ENCODE measurements at places on chromosomes 4 and X.

- no peaks in the 10 kb centered on the region for H3K27me3 ChIP-seq
- H3K4me3 ChIP-seq = no peak overlapping the region
- H3K36me3 ChIP-seq = peaks cover 4% of the 10 kb centered on the region
- DNase-seq = peak; percentile 64
- peak overlapping the region; percentile 100 for H3K27ac ChIP-seq
These were observed 11.4 kb downstream of the KLF3 start for GRCh38 chr4:38675146-38676121.

DNA sequence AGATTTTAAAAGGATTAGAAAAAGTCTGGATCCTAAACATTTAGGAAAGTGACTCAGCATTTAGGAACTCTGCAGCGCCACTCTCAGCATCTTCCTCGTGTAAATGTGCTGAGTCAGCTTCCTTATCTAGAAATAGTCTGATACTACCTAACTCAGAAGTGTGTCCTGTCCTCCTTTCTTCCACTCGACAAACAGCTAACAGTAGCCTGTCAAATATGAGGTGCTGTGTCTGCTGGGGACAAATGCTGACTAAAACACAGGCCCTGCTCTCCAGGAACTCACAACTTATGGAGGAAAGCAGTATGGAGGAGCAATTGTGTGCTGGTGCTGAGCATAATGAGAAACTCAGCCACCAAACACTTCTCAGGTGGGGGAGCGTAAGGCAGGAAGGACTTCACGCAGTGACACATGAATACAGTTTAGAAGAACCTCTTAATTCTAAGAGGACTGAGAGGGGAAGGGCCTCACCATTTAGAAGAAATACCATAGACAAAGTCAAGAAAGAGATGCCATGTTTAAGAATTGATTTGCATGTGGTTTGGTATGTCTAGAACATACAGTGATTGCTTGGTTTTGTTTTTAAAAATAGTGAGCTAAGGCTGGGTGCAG, 125.3 kb downstream of the SOWAHB start:
- no peaks in the 10 kb centered on the region for H3K27me3 ChIP-seq
- peaks cover 24% of the 10 kb centered on the region for H3K36me3 ChIP-seq
- H3K4me1 ChIP-seq = no peaks in the 10 kb centered on the region
- H3K27ac ChIP-seq = no peak overlapping the region
- no peak for DNase-seq
- H3K4me3 ChIP-seq = no peak overlapping the region

GRCh38 chr4:8917868-8918783, 46.5 kb upstream of the HMX1 start:
- H3K36me3 ChIP-seq = no peaks in the 10 kb centered on the region
- DNase-seq = peak; percentile 69
- no peak overlapping the region for H3K4me3 ChIP-seq
- H3K4me1 ChIP-seq = no peaks in the 10 kb centered on the region
- peaks cover 12% of the 10 kb centered on the region for H3K27me3 ChIP-seq

DNA sequence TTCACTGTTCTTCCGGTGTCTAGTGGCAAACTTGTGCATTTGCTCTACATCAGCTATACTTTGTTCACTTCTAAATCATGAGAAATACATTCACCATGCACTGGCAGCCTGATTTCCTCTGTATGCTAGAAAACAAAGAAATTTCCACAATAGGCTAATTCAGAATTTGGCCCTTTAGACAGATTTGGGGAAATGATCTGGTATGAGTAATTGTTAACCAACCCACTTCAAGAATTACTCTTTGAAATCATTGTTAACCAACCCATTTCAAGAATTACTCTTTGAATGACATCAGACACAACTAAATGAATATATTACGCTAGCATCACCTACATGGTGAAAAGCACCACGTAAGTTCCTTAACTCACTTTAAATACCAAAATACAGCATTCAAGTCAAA, 14.6 kb downstream of the APBB2 start:
- peaks cover 33% of the 10 kb centered on the region for H3K4me1 ChIP-seq
- no peak for DNase-seq
- H3K27ac ChIP-seq = no peak overlapping the region
- no peaks in the 10 kb centered on the region for H3K36me3 ChIP-seq

DNA sequence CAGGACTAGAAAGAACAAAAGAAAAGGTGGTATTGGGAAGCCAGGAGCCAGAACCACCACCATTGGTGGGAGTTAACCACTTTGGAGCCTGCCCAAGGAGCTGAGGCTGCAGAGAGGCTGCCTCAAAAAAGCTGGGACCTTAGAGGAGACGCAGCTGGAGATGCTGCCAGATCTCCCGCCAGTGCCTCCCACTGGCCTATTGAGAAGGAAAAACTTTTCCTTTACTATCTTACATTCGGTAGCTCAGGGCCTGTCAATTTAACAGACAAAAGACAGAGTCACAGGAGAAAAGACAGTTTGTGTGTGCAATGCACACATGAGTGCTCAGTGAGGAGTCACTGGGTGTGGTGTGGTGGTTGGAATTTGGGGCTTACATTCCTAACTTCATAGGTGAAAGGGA, 52.4 kb upstream of the HPSE start:
- no peaks in the 10 kb centered on the region for H3K4me1 ChIP-seq
- no peak overlapping the region for H3K27ac ChIP-seq
- H3K27me3 ChIP-seq = no peaks in the 10 kb centered on the region
- H3K36me3 ChIP-seq = no peaks in the 10 kb centered on the region
- DNase-seq = no peak

DNA sequence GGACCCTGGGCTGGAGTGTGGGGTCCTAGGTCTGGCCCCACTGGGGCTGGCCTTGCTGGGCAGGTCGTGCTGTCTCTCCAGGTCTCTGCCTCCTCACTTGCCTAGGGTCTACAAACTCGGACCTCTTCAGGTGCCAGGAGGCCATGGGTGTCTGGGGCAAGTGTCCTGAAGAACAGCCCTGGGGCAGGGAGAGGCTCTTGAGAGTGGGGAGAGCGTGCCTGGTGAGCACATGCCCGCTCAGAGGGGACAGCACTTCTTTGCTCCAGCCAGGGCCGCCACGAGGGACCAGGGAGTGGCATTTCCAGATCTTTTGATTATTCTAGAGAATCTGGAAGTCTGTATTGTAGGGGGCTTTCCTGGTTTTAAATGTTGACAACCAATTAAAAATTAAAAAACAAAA, 63.7 kb downstream of the SORCS2 start:
- no peaks in the 10 kb centered on the region for H3K4me1 ChIP-seq
- DNase-seq = no peak
- no peak overlapping the region for H3K27ac ChIP-seq
- no peak overlapping the region for H3K4me3 ChIP-seq
- no peaks in the 10 kb centered on the region for H3K36me3 ChIP-seq
- H3K27me3 ChIP-seq = peaks cover 7% of the 10 kb centered on the region

GRCh38 chrX:34562006-34562405, 95.1 kb downstream of the TMEM47 start:
- H3K4me3 ChIP-seq = no peak overlapping the region
- H3K36me3 ChIP-seq = no peaks in the 10 kb centered on the region
- no peaks in the 10 kb centered on the region for H3K4me1 ChIP-seq
- no peaks in the 10 kb centered on the region for H3K27me3 ChIP-seq
- no peak overlapping the region for H3K27ac ChIP-seq
- DNase-seq = no peak

- no peak overlapping the region for H3K4me3 ChIP-seq
- H3K27ac ChIP-seq = no peak overlapping the region
- peaks cover 32% of the 10 kb centered on the region for H3K36me3 ChIP-seq
- no peak for DNase-seq
- no peaks in the 10 kb centered on the region for H3K4me1 ChIP-seq
These were observed 16.2 kb downstream of the HPF1 start for GRCh38 chr4:169741569-169741968.

GRCh38 chrX:123851079-123851478, 8.8 kb upstream of the XIAP start:
- no peaks in the 10 kb centered on the region for H3K36me3 ChIP-seq
- H3K4me3 ChIP-seq = no peak overlapping the region
- H3K27me3 ChIP-seq = no peaks in the 10 kb centered on the region
- H3K4me1 ChIP-seq = no peaks in the 10 kb centered on the region
- H3K27ac ChIP-seq = no peak overlapping the region
- no peak for DNase-seq

DNA sequence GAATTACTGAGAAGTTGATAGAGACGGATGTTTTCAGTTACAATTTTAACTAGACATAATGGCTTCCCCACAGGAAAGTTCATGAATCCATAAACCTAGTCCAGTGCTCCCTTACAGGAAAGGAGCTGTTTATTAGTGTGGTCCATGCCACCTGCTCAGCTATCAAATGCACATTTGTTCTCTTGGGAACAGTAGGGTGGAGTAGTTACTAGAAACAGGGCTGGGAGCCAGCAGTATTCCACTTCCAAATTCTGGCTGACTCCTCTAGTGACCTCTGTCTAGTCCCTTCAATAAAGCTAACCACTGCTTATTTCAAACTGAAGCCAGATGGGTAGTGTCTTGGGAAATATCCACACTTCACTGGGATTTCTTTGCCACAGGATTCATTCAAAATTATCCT, 88.4 kb upstream of the TLL1 start:
- peaks cover 6% of the 10 kb centered on the region for H3K4me1 ChIP-seq
- H3K4me3 ChIP-seq = no peak overlapping the region
- H3K27ac ChIP-seq = no peak overlapping the region
- no peak for DNase-seq

DNA sequence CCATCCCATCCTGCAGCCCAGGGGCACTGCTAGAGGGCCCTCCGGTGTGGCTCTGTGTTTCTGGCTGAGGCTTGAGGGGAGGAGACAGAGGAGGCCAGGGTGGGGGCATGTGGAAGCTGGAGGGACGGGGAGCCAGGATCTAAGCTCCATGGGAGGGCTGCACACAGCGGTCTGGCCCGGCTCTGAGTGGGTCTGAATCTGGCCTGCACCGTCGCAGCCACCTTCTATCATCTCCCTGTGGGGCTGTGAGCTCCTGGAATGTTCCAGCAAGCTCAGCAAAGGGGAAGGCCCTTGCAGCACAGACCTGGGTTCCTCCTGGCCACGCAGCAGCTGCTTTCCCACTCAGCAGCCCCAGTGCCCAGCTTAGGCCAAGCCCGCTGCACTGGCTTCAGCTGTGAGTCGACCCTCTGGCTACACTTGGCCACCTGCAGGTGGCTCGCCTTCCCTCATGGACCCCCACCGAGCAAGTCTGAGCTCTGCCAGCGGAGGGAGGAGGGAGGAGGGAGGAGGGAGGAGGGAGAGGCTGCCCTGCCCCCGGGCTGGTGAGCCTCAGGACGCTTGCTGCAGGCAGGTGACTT, 5.3 kb downstream of the NKX1-1 start:
- no peak overlapping the region for H3K27ac ChIP-seq
- peaks cover 61% of the 10 kb centered on the region for H3K27me3 ChIP-seq
- H3K36me3 ChIP-seq = no peaks in the 10 kb centered on the region
- DNase-seq = peak; percentile 18
- no peaks in the 10 kb centered on the region for H3K4me1 ChIP-seq
- no peak overlapping the region for H3K4me3 ChIP-seq

DNA sequence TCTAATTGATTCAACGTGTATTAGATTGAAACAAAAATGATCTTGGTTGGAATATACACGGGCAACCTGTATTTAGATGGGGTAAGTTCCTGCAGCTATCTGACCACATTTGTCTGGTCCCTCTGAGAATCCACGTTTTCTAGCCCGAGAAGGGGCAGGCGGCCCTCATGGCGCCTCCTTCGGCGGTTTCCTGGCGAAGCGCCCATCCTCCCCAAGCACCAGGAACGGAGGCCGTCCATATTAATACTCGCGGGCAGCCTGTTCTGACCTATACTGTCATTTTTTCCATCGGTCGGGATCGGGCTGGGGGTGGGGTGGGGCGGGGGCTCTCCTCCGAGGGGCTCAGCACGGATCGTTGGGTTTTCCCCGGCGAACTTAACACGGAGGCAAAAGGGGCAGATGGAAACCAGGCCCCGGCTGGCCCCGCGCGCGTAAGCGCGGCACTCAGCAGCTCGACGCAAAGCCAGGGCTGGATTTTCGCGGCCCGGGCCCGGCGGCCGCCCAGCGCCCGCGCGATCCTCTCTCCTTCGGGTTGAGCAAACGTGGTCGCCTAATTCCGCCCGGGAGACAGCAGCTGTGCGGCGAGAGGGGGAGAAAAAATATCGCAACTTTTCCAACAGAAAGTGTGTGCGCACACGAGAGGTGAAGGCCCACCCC, 77.2 kb upstream of the BCOR start:
- no peaks in the 10 kb centered on the region for H3K36me3 ChIP-seq
- H3K27me3 ChIP-seq = no peaks in the 10 kb centered on the region
- peak overlapping the region; percentile 96 for H3K27ac ChIP-seq
- peaks cover 33% of the 10 kb centered on the region for H3K4me1 ChIP-seq
- DNase-seq = peak; percentile 64
- peak overlapping the region; percentile 58 for H3K4me3 ChIP-seq

DNA sequence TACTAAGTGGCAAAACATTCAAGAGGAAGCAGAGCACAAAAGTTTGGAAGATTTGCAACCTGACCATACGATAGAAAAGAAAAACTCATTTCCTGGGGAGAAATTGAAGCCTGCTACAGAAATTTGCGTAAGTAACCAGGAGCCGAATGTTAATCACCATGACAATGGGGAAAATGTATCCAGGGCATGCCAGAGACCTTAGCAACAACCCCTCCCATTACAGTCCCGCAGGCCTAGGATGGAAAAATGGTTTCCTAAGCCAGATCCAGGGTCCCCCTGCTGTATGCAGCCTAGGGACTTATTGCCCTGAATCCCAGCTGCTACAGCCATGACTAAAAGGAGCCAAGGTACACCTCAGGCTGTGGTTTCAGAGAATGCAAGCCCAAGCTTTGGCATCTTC, 472.2 kb upstream of the KLHL4 start:
- H3K4me1 ChIP-seq = no peaks in the 10 kb centered on the region
- no peak for DNase-seq
- H3K4me3 ChIP-seq = no peak overlapping the region
- no peak overlapping the region for H3K27ac ChIP-seq
- no peaks in the 10 kb centered on the region for H3K27me3 ChIP-seq
- H3K36me3 ChIP-seq = no peaks in the 10 kb centered on the region

- H3K36me3 ChIP-seq = no peaks in the 10 kb centered on the region
- no peaks in the 10 kb centered on the region for H3K4me1 ChIP-seq
- no peaks in the 10 kb centered on the region for H3K27me3 ChIP-seq
- DNase-seq = no peak
These were observed 89.7 kb downstream of the SYTL5 start for GRCh38 chrX:38095971-38096529.

DNA sequence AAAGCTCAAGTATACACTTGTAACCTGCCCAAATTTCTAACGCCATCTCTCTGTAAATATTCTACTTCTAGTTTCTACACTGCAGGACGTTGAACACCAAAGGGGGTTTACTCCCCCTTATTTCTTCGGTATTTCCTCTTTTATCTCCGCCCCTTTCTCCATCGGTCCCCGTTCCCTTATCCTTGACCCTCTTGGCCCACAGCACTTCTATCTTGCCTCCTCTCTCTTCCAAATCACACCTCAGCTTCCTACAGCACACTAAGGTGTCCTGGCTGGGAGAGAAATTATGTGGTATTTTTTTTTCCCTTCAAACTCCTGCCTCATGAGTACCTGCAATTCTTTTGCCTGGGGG, 715 bp downstream of the ZMAT1 start:
- DNase-seq = no peak
- no peaks in the 10 kb centered on the region for H3K27me3 ChIP-seq
- H3K4me1 ChIP-seq = no peaks in the 10 kb centered on the region
- H3K4me3 ChIP-seq = peak overlapping the region; percentile 62
- no peaks in the 10 kb centered on the region for H3K36me3 ChIP-seq
- peak overlapping the region; percentile 96 for H3K27ac ChIP-seq
